ENCODE measurements at places on chromosomes 6 and 20.

GRCh38 chr20:31967830-31968249, at the start of gene XKR7:
Gene XKR7, plus strand, starts transcription at chr20:31968151. Its CDS starts 25 bp downstream, at chr20:31968176.
- DNase-seq: no peak

- no peak for DNase-seq
Observed at GRCh38 chr6:142567461-142567860, 265.7 kb downstream of the ADGRG6 start.

DNA sequence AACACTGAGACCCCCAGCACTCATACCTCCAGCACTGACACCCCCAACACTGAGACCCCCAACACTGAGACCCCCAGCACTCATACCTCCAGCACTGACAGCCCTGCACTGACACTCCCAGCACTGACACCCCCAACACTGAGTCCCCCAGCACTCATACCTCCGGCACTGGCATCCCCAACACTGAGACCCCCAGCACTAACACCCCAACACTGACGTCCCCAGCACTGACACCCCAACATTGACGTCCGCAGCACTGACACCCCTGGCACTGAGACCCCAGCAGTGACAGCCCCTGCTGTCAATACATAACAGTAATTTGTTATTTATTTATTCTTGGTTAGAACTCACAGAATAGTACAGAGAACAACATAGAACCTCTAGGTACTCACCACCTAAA, 58.0 kb downstream of the ERMARD start:
- DNase-seq: no peak

DNA sequence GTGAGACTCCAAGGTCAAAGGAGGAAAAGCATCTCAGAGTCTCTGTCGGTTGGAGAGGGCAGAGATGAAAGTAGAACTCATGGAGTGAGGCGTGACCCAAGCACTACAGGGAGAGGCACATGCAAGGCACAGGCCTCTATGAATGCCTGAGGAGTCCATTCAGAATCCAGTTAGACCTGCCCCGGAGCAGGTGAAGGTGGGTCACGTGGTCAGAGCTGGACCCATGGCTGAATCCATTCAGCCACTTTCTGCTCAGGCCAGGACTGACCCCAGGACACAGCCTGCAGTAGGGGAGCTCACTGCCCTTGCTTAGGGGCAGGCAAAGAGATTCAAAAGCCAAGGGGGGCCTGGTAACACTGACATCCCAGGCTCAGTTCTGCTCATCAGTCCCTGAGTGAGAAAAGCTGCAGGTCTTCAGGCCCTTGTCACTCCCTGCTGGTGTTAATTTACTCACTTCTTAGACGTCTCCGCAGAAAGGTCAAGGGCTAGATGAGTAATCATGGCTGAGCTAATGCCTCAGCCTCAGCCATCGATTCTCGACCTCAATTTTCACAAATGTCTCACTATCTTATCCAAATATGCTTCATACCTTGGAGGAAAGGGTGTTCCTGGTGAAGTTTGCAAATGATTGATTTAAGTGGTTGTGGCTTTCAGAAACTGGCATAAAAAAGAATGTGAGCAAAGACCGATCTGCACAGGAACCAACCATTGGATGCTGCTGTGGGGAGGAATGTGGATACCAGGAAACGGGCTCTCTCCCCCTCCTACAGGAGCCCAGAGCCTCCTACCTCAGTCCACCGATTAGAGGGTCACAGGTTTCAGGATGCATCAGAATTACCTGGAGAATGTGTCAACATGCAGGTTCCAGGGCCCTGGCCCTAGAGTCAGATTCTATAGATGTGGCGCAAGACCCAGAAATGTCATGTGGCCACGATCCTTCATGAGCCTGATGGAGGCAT, 584.4 kb downstream of the PTPRT start:
- DNase-seq: no peak

DNA sequence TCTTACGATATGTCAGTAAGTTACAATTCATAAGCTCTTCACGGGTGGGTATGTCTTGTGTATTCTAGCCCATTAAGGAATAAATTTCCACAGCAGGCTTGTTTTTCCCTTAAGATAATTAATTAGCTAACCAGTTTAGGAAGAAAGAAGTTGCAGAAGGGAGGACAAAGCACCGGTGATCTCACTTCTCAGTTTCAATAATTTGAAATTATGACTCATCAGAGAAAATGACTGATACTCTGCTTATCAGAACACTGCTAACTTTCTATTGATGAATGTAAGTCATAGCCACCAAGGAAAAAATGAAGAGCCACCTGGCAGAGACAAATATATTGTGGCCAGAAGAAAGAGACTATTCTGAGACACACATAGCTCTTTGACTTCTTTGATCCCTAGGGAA, 35.0 kb upstream of the ENTPD6 start:
- no peak for DNase-seq

- DNase-seq: no peak
Observed at GRCh38 chr6:166259296-166259977, 48.8 kb downstream of the PRR18 start.

DNA sequence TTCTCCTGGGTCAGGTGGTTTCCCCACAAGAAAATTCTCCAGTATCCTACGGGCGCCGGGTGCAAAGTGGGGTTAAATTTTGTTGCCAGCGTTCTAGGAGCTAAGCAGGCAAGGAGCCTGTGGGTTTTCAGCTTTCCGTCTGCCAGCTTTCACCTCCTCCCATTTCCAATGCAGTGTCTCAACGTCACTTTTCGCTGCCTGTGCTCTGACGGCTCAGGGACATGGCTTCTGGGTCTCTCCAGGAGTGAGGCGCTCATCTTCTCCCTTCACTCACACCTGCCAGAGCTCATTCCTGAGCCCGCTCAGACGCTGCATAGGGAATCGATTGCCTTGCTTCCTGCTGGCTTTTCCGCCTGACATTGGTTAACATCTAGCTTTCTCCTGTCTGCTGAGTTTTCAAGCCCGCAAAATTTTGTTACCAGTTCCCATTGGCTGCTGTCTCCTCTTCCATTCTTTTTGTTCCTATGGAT, 7.3 kb upstream of the NAA20 start:
- DNase-seq: no peak

DNA sequence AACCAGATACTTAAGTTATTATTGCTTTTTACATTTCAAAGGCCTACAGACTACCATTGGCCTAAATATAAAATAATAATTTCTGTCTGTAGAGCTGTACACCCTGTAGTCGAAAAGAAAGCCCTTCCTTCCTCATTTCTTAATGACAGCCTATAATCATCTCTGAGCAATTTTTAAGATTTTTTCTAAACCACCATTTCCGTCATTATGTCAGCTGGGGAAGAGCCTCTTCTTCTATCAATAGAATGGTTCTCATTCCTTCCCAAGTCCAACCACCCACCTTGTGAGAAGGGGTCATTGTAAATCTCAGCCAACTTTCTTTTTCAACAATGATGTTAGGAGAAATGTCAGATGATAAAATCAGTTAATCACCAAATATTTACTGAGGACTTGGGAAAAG, 91.8 kb downstream of the PLEKHG1 start:
- no peak for DNase-seq

DNA sequence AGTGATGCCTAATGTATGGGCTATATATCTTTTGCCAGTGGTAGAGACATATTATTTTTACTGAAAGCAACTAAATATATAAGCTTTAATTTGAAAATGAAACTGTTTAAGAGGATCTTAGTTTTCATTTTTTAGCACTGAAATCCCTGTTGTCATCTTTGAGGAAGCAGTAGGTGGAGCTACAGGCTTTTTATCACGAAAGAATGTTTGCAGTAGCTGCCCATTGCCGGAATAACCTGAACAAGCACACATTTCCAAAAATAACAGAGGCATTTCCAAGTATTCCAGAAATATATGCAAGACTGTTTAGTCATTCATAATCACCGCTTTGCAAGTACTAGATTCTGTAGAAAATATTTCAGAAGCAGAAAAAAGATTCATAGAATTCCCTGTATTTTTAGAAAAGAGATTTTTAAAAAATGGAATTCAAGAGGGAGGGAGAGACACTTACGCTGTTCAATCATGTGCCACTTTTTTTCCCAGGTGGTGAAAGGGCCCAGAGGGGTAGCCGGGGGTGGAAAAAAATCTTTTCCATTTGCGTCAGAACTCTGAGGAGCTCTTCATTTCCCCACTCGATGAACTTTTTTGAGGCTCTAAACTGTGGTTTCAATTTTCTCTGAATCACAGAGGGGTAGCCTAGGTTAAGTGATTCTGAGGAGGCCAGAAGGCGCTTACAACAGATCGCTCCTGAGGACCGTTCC, 142.5 kb upstream of the FERMT1 start:
- DNase-seq: peak; percentile 86

DNA sequence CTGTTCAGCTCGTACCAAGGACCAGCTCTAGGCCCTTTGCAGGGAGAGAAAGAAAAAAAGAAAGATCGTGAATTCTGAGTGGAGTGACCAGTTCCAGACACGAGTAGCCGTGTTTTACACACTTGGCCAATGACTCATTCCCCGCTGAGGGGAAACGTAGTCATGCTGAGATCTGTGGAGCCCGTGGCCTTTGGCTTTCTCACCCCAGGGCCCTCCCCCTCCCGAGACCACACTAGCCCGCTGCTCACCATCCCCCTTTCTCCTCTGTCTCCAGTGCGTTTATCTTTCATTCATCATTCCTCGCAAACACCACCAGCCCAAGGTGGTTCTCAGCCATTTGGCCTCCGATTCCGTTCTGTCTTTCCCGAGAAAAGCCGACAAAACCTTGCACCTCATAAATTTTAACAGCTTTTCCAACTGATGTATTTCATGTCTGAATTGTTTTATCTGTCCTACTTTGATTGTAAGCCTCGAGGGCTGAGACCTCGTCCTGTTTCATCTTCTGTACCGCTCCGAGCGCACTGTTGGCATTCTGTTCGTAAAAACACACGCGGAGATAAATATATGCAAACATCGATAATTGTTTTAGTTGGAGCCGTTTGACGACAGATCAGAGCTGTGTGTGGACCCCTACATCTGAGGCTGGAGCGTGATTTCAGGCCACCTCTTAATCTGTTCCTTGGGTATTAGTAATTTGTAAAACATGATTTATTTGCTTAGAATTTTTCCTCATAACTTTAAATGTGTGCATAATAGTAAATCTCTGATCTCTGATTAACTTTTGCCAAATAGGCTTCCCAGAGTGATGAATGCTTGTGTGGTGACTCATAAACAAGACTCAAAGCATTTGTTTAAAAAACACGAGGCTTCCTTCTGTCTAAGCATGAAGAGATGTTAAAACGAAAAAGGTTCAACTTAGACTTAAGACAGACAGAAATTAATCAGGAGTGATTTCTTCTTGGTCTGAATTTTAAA, 336.6 kb downstream of the CDH4 start:
- DNase-seq: peak; percentile 83

DNA sequence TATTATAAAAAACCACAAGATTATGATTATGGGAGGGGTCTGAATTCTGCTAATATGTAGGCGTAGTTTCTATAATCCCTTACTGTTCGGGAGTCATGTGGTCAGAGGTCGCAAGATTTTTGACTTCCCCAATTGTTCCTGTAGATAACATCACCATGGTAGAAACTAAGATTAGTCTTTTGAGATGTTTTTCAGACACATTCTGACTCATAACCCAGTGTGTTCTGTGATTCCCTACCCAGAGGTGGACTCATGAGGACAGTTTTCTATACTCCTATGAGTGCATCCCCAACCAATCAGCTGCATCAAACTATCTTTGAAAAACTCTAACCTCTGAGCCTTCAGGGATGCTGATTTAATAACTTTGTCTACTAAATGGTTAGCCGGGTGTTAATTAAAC, 175.5 kb downstream of the RFPL4B start:
- no peak for DNase-seq

GRCh38 chr6:45026003-45026516, 302.1 kb upstream of the RUNX2 start:
- no peak for DNase-seq

DNA sequence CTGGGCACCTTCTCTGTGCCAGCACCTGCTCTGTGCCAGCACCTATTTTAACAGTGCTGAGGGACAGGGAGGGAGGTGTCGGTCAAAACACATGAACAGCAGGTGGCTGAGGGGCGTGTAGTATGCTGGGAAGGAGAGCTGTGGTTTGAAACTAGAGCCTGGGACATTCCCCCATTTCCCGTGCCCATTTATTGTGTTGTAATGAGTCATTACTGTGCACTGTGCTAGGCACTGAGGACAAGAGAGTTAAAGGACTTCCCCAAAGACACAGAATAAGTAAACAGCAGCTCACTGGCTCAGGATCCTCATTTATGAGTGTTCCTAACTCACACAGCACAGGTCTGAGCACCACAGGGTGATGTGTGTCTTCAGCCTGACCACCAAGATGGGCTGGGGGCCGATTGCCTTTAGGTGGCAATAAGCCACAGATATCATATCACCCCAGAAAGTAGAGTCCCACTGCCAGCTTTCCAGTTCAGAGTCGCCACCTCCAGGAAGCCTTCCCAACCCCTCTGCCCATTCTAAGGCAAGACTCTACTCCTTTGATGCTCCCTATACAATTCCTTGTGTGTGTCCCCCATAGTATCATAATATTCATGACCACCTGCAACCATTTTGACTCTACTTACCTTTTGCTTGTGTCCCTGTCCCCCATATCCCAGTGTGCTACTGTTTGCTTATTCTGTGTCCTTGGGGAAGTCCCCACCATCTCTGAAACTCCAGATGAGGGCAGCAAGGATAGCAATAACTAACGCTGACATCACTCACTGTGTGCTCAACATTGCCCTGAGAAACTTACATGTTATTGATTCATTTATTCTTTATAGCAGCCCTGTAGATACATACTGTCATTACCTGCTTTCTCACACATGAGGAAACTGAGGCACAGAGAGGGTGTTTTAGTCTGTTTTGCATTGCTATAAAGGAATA, 87.3 kb downstream of the TOX2 start:
- no peak for DNase-seq

DNA sequence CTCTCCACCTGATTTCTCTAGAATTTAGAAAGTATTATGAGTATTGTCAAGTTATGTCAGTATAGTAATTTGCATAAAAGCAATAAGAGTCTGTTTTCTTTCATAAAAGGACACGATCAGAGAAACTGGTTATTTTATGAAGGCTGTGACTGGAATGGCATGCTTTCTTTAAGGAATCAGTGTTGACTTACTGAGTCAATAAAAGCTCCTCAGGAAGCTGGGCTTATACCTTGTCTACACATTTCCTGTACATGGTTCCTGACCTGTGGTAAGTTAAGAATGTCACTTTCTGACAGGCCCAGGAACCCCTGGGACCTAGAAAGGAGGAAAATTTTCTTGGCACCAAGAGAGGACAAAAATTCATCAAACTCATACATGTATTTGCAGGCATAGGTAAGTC, 1224.0 kb upstream of the ADGRB3 start:
- DNase-seq: peak; percentile 38

DNA sequence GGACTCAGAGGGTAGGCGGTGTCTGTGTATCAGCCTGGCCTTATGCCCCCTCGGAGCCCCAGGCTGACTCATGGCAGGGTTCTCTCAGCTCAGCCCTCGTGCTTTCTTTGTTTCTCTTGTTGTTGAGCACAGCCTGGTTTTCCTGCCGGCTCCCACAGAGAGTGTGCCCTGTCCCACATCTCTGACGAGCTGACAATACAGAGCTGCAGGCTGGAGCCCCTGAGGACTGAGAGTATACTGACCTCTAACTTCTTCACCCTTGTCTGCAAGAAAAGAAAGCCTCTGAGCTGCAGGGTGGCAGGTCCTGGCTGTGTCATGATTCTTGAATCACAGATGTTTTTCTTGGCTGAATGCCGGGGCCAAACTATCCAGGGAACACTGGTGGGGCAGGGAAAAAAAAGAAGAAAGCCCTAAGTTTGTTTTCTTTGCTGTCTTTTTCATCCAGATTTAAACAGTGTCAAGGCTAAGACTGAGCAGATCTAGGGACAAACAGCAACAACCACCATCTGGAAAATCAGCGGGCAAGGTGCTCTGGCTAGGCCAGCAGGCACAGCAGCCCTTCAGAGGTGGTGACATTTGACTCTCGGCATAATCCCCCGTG, 63.3 kb upstream of the ZNF133 start:
- peak; percentile 71 for DNase-seq

GRCh38 chr20:13580707-13581106, 58.0 kb downstream of the TASP1 start:
- DNase-seq: no peak

- DNase-seq: no peak
Observed at GRCh38 chr6:36226438-36227047, 30.0 kb downstream of the BRPF3 start.
